ENCODE measurements at places on chromosomes 3 and 15. TPM values are rescaled to one million over a fixed set of nuclear protein-coding genes. Genes with fewer than 3 reads are reported as not detected.

Gene LRTM1
- not detected for total RNA-seq

Gene SERP1
- total RNA-seq = 124 TPM

Gene MORC1
- total RNA-seq = not detected

Gene NRG4
- not detected for total RNA-seq

Gene HRG
- total RNA-seq = not detected

DNA sequence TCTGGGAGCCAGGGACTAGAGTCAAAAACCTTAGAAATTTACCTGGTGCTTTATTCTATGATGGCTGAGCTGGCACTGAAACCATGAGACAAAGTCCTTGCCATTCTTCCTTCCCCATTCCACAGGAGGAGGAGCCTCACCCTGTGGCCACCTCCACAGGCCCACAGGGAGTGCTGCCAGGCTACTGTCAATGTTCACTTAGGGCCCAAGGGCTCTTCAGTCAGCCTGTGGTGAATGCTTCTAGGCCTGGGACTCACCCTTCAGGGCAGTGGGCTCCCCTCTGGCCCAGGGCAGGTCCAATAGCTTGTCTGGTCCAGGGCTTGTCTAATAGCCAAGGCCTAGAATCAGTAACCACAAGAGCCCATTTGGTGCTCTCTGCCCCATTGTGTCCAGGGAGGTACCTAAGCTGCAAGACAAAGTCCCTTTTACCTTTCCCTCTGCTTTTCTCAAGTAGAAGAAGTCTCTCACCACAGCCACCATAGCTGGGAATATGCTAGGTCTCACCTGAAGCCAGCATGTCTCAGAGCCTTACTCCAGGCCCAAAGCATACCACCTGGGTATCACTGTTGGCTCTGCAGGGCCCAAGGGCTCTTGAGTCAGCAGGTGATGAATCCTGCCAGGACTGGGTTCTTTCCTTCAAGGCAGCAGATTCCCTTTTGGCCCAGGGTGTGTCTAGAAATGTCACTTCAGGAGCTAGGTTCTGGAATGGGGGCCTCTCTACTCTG, 61.8 kb upstream of the CHRNB4 start:
- no peaks in the 10 kb centered on the region for H3K4me1 ChIP-seq
- H3K27me3 ChIP-seq = peaks cover 9% of the 10 kb centered on the region
